ENCODE measurements at places on chromosomes 7 and 10.

GRCh38 chr7:22667562-22668239, 59.3 kb upstream of the IL6 start:
- DNase-seq, result no peak

- no peak for DNase-seq
Measured at GRCh38 chr10:116269619-116270018, 3.4 kb downstream of the GFRA1 start.

DNA sequence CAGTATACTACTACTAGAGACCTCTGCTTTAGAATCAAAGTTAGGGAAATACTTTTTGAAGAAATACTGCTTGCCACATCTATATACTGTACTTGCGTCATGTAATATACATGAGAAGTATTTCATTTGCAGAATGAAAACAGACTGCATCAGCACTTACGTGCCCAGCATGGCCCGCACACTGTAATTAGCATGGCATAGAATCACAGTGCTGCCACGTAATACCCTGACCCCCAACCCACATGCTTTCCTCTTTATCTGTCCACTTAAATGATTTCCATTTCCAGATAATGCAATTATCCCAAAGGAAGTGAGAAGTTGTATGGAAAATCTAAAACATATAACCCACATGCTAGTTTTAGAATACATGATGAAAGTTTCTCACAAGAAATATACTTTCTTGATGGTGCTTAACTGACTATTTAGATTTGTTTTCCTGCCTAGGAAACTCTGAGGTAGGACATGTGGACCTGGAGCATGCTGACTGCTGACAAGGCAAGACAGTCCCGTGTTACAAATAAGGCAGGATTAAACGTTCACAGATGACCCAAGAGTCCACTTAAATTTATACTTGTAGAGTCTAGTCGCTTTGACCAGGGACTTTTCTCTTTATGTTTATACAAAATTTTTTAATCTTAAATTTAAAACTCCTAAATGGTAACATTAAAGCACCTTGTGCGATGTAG, 12.6 kb downstream of the USP6NL start:
- DNase-seq, result no peak

- no peak for DNase-seq
Measured at GRCh38 chr7:55245271-55245723, 119.8 kb upstream of the LANCL2 start.

- no peak for DNase-seq
Measured at GRCh38 chr10:46245381-46245900, 41.4 kb upstream of the ANTXRL start.

- no peak for DNase-seq
Measured at GRCh38 chr10:62352356-62352970, 21.7 kb upstream of the ZNF365 start.

- DNase-seq, result no peak
Measured at GRCh38 chr7:154696556-154696955, 306.4 kb downstream of the PAXIP1 start.

GRCh38 chr7:2990949-2991470, 52.7 kb downstream of the CARD11 start:
- DNase-seq, result no peak

GRCh38 chr10:98104125-98104524, 30.3 kb upstream of the R3HCC1L start:
- DNase-seq, result no peak

- no peak for DNase-seq
Measured at GRCh38 chr10:44752451-44753441, 158.4 kb upstream of the TMEM72 start.

DNA sequence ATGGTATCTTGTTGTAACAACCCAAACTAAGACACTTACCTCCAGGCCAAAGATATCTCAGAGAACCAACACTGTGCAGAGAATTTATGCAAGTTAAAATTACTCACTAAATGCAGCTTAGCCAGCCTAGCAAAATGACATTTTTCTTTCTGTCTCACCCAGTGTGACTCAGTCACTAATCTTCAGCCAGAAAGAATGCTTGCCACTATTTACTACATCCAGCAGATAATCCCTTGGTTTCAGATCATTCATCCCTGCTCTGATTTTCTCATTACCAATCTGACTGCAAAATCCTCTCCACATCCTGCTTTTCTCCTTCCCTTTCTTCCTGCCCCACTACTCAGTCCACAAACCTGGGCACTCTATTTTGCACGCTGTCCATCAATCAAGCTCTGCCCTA, 93.5 kb upstream of the NEBL start:
- DNase-seq, result no peak

DNA sequence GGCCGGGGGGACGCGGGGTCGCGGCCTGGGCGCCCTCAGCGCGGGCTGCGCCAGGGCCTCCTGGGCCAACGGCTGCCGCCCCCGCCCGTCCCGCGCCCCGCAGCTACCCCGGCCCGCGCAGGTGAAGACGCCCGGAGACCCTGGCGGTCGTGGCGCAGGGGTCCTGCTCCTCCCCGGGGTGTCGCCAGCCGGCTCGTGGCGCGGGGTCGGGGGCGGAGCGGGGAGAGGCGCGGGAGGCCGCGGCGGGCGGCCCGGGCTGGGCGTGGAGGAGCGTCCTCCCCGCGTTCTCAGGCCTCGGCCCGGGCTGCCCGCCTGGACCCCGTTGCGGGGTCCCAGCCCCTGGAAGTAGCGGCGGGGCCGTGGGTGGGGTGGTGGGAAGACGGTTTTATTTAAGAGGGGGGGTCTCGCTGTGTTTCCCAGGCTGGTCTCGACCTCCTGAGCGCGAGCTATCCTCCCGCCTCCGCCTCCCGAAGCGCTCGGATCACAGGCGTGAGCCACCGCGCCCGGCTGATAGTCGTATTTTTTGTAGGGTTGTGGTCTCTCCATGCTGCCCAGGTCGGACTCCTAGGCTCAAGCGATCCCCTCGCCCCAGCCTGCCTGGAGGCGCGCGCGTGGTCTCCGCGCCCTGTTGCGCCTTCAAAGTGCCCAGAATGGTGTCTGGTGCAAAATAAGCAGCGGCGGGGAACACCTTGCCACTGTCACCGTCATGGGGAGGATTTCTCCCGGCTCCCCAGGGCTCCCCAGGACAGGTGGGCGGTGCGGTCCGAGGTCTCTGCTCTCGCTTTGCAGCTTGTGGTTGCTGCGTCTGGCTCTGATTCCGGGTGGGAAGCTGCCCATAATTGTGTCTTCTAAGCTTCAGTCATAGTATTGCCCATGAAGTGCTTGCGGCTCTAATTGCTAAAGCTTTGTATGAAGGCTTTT, 15.3 kb upstream of the SUN1 start:
- DNase-seq, result no peak

DNA sequence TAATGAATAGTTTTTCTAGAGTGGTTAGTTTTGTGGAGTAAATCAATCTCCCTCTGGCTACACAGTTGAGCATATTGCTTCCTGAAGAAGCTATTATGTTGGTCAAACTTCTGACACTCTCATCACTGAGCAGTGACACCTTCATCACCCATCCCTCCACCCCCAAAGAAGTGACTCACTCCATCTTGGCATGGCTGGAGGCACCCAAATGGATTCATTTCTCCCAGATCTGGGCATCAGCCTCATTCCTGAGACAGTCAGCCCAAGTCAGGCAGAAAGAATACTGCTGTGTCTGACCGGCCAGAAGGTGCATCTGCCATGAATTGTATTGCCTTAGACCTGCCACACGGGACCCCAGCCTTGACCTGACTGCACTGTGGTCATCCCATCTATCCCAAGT, 117.0 kb upstream of the HABP2 start:
- DNase-seq, result no peak

GRCh38 chr10:124636271-124636995, 107.7 kb downstream of the FAM53B start:
- DNase-seq, result no peak

DNA sequence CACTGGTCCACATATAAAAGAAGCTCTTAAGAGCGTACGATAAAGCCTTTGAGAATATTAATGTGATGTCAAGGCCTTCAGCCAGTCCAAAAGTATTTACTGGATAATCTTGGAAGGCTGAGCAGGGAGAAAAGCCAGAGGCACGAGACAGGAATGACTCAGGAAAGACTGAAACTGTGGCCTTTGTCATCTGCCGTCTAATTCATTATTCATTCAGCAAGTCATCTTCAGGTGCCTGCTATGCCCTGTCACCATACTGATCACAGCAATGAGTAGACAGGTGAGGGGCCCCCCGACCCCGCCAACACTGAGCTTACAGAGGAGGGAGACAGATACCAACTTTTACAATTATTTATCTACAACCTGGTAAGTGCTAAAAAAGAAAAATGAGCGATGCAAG, 78.9 kb downstream of the VOPP1 start:
- DNase-seq, result no peak

GRCh38 chr7:44138698-44139097, 2.4 kb downstream of the MYL7 start:
- no peak for DNase-seq

- no peak for DNase-seq
Measured at GRCh38 chr7:105602325-105603305, 21.3 kb upstream of the EFCAB10 start.

GRCh38 chr10:127024685-127025435, 119.6 kb downstream of the DOCK1 start:
- no peak for DNase-seq

DNA sequence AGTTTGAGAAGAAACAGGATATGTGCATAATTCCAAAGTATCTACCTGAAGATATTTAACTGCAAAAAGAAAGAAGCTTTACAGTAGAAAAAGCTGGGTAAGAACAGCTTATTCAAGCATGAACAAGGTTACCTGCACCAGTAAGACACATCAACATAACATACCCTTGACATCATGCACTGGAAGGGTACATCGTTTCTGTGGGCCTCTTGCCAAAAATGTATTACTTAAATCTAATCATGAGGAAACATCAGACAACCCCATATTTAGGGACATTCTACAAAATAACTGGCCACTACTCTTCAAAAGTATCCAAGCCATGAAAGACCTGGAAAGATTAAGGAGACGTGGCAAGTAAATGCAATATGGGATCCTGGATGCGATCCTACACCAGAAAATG, 18.9 kb downstream of the TPK1 start:
- DNase-seq, result no peak

DNA sequence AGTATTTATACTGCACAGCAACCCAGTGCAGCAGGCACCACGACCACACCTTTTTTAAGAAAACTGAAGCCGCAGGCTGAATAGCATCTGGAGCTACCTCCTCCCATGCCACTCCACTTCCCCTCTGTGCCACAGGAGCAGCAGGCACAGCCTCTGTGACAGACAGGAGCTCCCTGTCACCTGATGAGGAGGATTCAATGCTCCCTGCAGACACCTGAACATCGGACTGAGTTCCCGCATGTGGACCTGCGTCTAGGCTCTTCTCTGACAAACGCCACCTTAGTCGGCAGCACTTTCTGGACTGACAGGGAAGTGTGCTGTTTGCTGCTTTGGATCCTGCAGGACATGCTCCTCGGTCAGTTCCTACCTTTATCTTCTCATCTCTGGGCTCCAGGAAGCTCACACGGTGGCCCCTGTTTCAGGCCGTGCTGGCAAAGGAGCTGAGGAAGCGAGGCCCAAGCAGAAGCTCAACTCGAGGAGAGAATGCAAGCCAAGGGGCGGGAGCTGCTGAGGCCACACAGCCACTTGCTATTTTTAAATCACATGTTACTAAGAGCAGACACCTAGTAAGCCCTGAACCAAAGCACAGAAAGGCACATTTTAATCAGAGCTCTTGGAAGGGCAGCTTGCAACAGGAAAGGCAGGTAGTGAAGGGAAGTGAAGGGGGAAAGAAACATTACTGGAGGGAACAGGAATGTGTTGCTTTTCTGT, 56.6 kb downstream of the VOPP1 start:
- DNase-seq, result no peak

DNA sequence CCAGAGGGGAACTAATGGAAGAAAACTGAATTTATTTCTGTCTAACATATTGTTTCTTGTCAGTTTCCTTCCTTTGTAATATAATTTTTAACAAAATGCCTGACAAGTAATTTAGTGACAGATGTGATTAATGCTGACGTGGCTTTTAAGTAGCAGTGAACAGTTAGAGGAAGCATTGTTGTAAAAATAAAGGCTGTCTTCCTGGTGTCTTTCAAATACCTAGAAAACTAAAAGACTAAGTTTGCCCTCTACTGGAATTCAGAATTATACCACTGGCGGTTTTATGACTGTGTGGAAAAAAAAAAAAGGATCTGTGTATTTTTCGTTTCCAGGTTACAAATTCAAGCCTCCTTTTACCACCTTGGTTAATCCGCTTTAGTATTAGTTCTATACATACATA, 217.1 kb upstream of the DPP6 start:
- DNase-seq, result no peak

DNA sequence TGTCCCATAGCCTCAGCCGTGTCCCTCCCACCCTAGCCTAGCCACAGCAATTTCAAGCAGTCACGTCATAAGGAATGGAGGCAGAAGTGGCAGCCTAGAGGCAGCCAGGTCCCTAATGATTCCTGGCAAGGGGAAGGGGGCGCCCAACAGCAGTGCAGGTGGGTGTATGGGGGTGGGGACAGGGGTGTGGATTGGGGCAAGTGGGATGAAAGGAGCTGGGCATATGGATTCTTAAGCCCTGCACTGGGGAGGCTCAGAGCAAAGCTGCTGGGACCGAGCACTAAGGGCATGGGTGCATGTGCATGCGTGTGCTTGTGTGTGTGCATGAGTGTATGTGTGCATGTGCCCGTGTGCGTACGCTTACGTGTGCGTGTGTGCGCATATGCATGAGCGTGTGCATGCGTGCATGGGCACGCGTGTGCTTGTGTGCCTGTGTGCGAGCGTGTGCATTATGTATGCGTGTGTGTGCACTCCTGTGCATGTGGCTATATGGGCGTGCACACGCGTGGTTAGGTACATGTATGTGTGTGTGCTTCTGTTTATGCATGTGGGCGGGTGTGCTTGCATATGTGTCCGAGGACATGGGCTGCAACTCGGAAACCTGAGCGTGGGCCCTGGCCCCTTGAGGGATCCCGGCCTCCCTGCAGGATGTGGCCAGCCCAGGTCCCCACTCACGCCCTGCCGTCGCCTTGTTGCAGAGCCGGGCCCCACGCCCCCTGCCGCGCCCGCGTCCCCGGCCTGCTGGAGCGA, 34.1 kb downstream of the SH2B2 start:
- peak; percentile 42 for DNase-seq

GRCh38 chr7:116663744-116664143, 8.3 kb upstream of the MET start:
- no peak for DNase-seq

GRCh38 chr10:4686644-4686996, 139.4 kb upstream of the AKR1E2 start:
- DNase-seq, result no peak

DNA sequence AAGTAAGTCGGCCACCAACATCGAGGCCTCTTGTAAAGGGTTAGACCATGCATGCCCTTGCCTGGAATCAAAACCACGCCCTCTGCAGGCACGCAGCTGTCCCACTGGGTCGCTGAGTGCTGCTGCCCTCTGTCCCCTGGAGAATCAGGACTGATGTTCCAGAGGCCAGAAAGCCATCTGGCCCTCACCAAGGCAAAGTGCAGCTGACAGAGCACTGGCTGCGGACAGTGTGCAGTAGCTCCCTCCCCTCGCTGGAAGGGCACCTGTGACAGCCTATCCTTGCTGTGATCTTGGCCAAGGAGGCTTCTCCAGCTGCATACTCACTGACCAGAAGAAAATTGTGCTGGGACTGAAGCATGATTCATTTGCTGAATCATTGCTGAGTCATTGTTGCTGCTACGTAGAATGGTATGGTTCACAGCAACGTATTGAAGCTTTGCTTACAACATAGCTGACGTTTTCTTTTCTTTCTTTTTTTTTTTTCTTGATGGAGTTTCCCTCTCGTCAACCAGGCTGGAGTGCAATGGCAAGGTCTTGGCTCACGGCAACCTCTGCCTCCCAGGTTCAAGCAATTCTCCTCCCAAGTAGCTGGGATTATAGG, 30.4 kb downstream of the DDC start:
- DNase-seq, result no peak
